NCI-H460 (cell line): ENCODE measurements at places on chromosomes 7 and 10. TPM values are rescaled to one million over a fixed set of nuclear protein-coding genes. Genes with fewer than 3 reads are reported as not detected.

SLC29A4 gene
- 2.5 TPM in 2 replicates for total RNA-seq

GFRA1 gene
- 0.69 and 0.92 TPM in 2 replicates for total RNA-seq

CNTNAP2 gene
- 0.15 and 0.17 TPM in 2 replicates for total RNA-seq

SRRM3 gene
- total RNA-seq = 2.9 and 3.1 TPM in 2 replicates

FOXI2 gene
- not detected in 2 replicates for total RNA-seq

MARVELD1 gene
- total RNA-seq = 20.1 and 23.1 TPM in 2 replicates

CROT gene
- total RNA-seq = 7.7 and 10.9 TPM in 2 replicates

CFTR gene
- total RNA-seq = not detected in 2 replicates

COA1 gene
- 141 and 171 TPM in 2 replicates for total RNA-seq

SKIDA1 gene
- total RNA-seq = 1.3 TPM in 2 replicates

SHTN1 gene
- 24.6 and 27.6 TPM in 2 replicates for total RNA-seq

OGDHL gene
- total RNA-seq = 0.09 and 0.30 TPM in 2 replicates

ZNF394 gene
- total RNA-seq = 17.6 and 18.0 TPM in 2 replicates

WASHC2C gene
- 25.9 and 35.0 TPM in 2 replicates for total RNA-seq

RAMP3 gene
- total RNA-seq = not detected in 2 replicates

ADK gene
- total RNA-seq = 41.2 and 50.2 TPM in 2 replicates

MSMB gene
- not detected in 2 replicates for total RNA-seq

ANXA8L1 gene
- total RNA-seq = not detected in 2 replicates

CCDC172 gene
- not detected in 2 replicates for total RNA-seq

DNAJC12 gene
- 45.5 and 53.7 TPM in 2 replicates for total RNA-seq

MYL10 gene
- total RNA-seq = not detected in 2 replicates

SORCS3 gene
- total RNA-seq = not detected in 2 replicates

SLC16A12 gene
- 0.10 and 0.14 TPM in 2 replicates for total RNA-seq

AKR1C4 gene
- total RNA-seq = not detected in 2 replicates

GARIN1A gene
- total RNA-seq = 0.03 and 0.17 TPM in 2 replicates

ADGRA1 gene
- not detected in 2 replicates for total RNA-seq

MICALL2 gene
- total RNA-seq = 3.7 and 9.6 TPM in 2 replicates

EMX2 gene
- total RNA-seq = not detected in 2 replicates

TMEM120A gene
- total RNA-seq = 11.5 and 15.3 TPM in 2 replicates
